ENCODE measurements at places on chromosomes 13 and 19. TPM values are rescaled to one million over a fixed set of nuclear protein-coding genes. Genes with fewer than 3 reads are reported as not detected.
A peak's percentile ranks its signal among the peaks of the same experiment; 100 is the strongest.

DNA sequence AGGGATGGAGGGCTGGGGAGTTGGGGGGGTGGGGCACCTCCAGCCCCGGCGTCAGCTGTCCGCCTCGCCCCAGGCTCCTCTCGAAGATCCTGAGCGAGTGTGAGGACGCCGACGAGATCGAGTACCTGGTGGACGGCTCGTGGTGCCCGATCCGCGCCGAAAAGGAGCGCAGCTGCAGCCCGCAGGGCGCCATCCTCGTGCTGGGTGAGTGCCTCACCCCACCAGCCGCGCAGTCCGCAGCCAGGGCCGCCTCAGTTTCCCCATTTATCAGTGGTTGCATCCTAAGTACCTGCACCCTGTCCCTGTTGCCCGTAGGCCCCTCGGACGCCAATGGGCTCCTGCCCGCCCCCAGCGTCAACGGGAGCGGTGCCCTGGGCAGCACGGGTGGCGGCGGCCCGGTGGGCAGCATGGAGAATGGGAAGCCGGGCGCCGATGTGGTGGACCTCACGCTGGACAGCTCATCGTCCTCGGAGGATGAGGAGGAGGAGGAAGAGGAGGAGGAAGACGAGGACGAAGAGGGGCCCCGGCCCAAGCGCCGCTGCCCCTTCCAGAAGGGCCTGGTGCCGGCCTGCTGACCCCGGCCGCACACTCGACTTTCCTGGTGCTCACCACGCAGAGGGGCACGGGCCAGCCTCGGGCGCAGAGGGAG, 29.3 kb downstream of the ZBTB7A start:
- no peak overlapping the region for H3K4me3 ChIP-seq
- no peak overlapping the region for H3K27ac ChIP-seq
- no peaks in the 10 kb centered on the region for H3K27me3 ChIP-seq
- no peaks in the 10 kb centered on the region for H3K4me1 ChIP-seq

GRCh38 chr19:44684892-44685863, 13.8 kb upstream of the CEACAM16 start:
- H3K36me3 ChIP-seq = peaks cover 3% of the 10 kb centered on the region
- DNase-seq = no peak
- peaks cover 11% of the 10 kb centered on the region for H3K4me1 ChIP-seq
- no peak overlapping the region for H3K4me3 ChIP-seq
- H3K27ac ChIP-seq = no peak overlapping the region

- no peak overlapping the region for H3K27ac ChIP-seq
- peaks cover 25% of the 10 kb centered on the region for H3K4me1 ChIP-seq
- DNase-seq = no peak
- no peaks in the 10 kb centered on the region for H3K36me3 ChIP-seq
These were observed 2.0 kb upstream of the DHRS12 start for GRCh38 chr13:51805925-51806324.

GRCh38 chr19:46745521-46746280, at the start of gene FKRP:
FKRP (plus strand) TSS chr19:46746057; CDS start chr19:46755451, 9,394 bp downstream.
- peaks cover 4% of the 10 kb centered on the region for H3K36me3 ChIP-seq
- peaks cover 18% of the 10 kb centered on the region for H3K4me1 ChIP-seq
- H3K4me3 ChIP-seq = peak within 1 kb of the TSS; percentile 94
- DNase-seq = no peak
- no peaks in the 10 kb centered on the region for H3K27me3 ChIP-seq

Gene LHB
- polyA plus RNA-seq = not detected

Gene CGB1
- not detected for polyA plus RNA-seq

Gene TMEM38A
- 3.3 TPM for polyA plus RNA-seq

Gene FCAR
- not detected for polyA plus RNA-seq

Gene CRX
- not detected for polyA plus RNA-seq
